ENCODE measurements at places on chromosomes 16 and 17.

DNA sequence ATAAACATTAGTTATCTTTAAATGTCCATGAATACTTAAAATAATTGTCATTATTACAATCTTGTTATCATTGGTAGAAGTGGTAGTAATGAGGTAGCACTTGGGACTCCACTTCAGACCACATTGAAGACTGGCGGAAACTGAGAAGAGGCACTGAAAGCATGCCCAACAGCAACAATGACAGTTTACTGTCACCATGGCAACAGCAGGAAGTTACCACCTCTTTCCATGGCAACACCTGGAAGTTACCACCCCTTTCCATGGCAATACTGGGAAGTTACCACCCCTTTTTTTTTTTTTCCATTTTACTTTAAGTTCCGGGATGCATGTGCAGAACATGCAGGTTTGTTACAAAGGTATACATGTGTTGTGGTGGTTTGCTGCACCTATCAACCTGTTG is 494.9 kb upstream of the RBFOX1 start:
- no peak for DNase-seq

DNA sequence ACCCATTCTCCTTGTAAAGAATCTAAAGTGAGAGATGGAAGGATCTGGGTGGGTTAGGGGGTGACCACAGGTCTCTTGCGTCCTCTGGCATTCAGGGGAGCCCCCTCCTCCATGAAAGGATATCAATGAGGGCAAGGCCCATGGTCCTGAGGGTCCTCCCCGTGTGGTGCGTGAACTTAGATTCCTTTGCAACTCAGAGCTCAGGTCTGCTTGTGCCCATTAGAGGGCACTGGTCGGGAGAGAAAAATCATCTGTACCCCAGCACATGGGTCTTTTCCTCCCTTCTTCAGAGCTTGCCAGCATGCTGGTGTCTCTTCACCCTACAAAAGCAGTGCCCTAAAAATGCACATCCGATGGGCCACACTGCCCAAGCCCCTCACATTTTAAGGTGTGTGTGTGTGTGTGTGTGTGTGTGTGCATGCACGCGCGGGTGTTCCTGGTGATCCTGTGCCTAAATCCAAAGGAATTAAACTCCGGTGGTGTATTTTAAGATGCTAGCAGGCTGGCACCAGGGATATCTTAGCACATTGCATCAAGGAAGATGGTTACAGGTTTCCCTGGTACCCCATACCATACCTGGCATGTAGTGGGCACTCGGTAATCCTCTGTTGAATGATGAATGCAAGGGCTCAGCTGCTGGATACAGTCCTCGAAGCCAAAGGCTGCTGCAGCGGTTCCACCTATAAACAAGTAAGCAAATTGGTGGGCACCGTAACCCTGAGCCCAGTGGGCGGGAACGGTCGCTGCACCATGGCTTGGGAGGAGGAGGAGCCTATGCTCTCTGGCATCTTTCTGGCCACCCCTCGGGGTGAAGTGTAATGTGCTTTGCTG is 4.7 kb downstream of the C1QTNF1 start:
- no peak for DNase-seq

DNA sequence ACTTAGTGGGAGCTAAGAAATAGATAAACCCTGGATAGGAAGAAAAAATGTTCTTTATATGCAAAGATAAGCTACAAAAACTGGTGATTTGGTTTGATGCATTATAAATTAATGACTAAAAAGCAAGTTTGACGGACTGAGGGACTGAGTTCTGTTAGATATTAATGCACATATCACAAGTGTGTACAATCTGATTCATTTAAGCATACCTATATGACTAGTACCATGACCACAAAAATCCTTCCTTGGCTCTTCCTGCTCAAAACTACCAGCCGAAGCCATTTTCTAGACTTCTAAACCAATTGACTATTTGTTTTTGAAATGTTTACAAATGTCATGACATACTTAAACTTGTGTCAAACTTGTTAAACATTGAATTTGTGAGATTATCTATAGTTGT is 374.5 kb upstream of the MON1B start:
- DNase-seq: no peak

DNA sequence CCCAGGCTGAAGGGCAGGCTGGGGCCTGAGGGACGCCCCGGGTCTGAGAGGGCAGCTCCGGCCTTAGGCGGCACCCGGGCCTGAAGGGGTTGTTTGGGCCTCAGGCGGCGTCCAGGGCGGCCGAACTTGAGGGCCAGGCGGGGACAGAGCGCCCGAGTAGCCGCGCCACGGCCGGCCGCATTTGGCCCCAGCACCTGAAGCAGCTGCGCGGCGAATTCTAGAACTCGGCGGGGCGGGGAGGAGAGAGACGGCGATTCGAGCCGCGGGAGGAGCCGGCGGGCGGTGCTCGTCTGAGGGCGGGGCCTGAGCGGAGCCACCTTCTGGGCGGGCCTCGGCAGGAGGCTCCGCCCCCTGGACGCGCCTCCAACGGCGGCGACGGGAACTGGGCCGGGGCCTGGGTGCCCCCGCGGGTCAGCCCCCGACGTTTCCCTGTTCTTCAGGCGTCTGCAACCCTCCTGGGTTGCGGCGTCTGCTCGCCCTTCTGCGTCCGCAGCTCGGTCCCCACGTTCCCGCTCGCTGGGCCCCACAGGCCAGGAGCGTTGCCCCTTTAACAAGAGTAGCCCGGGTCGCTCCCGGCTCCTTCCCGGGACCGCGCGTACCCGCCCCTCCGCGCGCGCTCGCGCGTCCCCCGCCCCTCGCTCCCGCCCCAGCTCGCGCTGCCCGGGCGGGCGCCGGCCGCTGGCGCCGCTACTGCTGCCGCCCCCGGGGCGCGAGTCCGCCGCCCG is at the start of the genes INCA1 and KIF1C:
TSS of gene INCA1 (minus strand) at position 221 of the 725 bp plus-strand sequence. CDS start 3,085 bp downstream, outside the sequence.
TSS of gene KIF1C (plus strand) at position 649 of the 725 bp plus-strand sequence. CDS start 2,297 bp downstream, outside the sequence.
- DNase-seq: peak; percentile 56

- DNase-seq: peak; percentile 24
Measured at GRCh38 chr17:82528484-82529265, 9.1 kb downstream of the FOXK2 start.

GRCh38 chr17:46991617-46992016 is 12.6 kb upstream of the RPRML start:
- no peak for DNase-seq

- DNase-seq: no peak
Measured at GRCh38 chr16:49899991-49900695, 44.2 kb upstream of the ZNF423 start.

DNA sequence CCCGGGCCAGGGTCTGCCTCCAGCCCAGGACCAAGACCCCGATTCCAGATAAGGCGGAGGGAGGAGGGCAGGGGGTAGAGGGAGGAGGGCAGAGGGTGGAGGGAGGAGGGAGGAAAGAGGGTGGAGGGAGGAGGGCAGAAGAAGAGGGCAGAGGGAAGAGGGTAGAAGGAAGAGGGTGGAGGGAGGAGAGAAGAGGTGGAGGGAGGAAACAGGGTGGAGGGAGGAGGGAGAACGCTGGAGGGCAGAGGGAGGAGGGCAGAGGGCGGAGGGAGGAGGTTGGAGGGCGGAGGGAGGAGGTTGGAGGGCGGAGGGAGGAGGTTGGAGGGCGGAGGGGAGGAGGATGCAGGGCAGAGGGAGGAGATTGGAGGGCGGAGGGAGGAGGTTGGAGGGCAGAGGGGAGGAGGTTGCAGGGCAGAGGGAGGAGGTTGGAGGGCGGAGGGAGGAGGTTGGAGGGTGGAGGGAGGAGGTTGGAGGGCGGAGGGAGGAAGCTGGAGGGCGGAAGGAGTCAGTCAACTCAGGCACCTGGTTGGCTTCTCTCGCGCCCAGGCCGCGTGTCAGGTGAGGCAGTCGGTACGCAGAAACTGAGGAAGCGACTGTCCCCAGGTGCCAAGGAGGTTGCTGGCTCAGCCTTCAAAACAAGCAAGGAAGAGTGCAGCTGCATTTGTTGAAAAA is 65.2 kb downstream of the KLHDC4 start:
- no peak for DNase-seq

DNA sequence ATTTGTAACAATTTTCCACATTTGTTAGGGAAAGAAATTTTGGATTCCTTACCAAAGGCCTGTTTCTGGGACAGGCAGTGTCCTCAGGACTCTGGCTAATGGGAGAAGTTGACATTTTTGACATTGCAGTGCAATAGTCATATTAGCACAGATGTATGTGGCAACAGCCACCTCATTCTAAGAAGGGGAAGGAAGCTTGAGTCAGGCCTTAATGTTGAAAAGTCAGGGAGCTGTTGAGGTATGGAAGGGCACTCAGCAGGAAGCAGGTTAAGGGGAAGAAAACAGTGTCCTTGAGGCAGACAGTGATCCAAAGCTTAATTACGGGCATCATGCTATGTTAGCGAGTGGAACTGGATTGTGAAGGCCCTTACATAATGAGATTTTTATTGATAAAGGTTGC is 20.9 kb downstream of the AKTIP start:
- DNase-seq: no peak

DNA sequence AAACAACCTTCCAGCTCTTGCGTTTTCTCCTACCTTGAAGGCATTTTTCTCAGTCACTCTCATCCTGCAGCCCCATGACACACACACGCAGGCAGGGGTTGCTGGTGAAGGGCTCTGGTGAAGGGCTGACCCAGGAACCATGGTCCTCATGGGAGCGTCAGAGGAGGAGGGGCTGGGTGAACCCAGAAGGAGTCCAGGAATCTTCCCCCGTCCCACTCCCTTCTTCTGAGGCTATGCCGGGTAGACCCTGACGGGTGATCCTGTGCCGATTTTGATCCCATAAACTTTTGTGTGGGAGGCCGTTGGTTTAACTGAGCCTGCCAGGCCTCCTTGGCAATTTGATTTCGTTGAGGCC is 278.4 kb upstream of the FOXF1 start:
- no peak for DNase-seq

DNA sequence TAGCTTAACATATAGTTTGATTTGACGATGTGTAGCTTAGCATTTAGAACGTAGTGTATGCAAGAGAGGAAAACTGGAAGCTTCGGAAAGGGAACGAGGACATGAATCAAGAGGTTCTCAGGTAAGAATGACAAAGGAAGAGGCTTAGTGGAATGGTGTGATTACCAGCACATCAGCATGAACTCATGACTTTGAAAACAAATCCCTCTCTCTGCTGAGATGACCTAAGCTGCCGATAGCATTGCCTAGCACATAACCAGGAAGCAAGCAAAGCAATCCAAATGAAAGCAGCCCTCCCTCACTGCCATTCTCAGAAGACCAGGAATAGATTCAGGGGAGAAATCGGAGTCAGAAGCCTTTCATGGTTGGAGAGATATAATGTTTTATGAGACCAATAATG is 51.3 kb upstream of the CCL1 start:
- no peak for DNase-seq

DNA sequence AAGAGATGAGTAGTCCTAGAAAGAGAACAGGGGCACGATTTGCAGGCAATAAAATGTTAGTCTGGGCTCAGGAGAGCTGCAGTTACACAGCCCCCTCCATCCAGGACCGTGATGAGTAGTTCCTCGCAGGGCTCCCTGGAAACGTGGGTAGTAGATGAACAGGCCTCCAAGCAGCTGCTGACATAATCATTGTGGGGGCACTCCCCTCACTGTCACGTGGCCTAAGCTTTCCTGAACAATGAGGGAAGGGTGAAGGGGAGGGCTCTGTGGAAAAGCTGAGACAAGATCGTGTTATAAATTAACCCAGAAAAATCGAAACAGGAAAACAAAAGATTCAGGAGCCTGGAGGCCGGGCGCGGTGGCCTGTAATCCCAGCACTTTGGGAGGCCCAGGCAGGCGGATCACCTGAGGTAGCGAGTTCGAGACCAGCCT is 1.3 kb upstream of the PER1 start:
- no peak for DNase-seq

DNA sequence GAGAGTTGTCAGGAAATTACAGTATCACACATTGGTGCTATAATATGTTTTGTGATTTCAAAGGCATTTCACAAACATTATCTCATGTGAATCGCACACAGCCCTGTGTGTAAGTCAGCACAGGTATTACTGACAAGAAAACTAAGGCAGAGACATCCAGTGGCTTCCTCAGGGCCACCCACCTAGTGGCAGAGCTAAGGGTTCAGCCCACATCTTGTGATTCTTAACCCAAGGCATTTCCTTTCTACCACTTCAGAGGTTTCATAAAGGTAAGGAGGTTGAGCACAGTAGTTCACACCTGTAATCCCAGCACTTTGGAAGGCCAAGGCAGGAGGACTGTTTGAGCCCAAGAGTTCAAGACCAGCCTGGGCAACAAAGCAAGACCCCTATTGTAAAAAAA is 58.2 kb downstream of the STX8 start:
- no peak for DNase-seq

DNA sequence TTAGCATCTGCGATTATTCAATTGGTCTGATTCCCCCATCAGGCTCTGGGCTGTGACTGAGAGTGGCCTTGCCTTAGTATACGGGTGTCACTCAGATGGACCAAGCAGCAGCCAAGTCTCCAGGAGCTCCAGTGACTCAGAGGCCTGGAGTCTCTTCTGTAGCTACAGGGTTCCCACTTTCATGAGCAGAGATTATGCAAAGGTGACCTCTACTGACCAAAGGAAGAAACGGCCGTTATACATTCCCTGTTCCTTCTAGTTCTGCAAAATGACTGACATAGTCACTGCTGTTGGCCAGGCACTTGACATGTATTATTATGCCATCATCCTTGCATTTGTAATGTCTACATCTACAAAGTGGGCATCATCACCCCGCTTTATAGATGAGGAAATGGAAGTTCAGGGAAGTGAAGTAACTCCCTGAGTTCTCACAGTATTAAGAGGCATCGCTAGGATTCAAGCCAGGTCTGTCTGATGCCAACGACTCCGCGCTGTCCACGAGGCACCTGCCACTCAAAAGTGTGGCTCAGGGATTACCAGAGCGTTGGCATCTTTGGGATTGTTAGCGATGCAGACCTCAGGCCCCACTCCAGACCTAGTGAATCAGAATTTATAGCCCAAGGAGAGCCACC is 23.3 kb downstream of the SLC38A7 start:
- DNase-seq: peak; percentile 43

DNA sequence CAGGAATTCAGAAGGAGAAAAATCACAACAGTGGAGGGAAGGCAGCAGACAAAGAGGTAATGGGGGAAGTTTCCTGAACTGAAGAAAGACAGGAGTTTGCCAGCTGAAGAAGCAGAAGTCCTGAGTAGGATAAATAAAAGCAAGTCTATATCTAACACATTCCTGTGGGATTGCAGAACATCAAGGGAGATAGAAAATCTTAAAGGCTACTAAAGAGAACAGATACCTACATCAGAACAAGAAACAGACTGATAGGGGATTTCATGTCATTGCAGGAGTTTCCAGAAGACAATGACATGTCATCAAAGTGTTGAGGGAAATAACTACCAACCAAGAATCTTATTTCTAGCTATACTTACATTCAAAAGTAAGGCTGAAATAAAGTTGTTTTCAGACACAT is 21.3 kb upstream of the CRYBA1 start:
- no peak for DNase-seq

DNA sequence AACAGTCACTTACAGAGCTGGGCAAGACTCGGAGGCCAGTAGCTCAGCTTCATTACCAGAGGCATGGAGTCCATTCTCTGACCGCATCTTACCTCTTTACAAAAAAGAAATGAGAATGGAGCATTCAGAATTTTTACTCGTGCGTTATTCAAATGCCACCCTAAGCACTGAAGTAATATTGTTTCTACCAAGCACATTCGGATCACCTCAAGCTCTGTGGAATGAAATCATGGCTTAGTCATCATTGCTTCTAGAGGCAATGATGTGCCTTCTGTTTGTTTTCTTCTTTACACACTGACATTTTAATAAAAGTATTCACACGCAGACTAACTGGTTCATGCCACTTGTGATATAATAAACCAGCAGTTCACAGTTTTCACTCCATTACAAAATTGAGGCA is 206.8 kb downstream of the PHKB start:
- DNase-seq: no peak

- DNase-seq: no peak
Measured at GRCh38 chr16:87582216-87582965, 19.9 kb upstream of the JPH3 start.

- no peak for DNase-seq
Measured at GRCh38 chr17:27782791-27783206, 17.5 kb downstream of the NOS2 start.

All from DMS 273 treated with DMSO at 0.1 percent for 48 hours (cell line).